ENCODE measurements at places on chromosomes 11 and 22. TPM values are rescaled to one million over a fixed set of nuclear protein-coding genes. Genes with fewer than 3 reads are reported as not detected.

PKDREJ gene
- total RNA-seq = not detected

GRCh38 chr11:14622223-14622954 is 21.2 kb upstream of the PDE3B start:
- no peak for DNase-seq

GRCh38 chr11:12719221-12719620 is 45.0 kb downstream of the TEAD1 start:
- DNase-seq = no peak

DNA sequence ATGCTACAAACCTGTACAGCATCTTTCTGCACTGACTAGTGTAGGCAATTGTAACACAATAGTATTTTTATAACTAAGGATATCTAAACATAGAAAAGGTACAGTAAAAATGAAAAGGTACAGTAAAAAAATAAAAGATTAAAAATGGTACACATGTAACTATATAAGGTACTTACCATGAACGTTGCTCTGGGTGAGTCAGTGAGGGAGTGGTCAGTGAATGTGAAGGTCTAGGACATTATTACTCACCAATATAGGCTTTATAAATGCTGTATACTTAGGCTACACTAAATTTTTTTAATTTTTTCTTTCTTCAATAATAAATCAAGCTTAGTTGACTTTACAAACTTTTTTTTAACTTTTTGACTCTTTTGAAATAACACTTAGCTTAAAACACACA is 59.9 kb downstream of the EIF3M start:
- DNase-seq = no peak

DNA sequence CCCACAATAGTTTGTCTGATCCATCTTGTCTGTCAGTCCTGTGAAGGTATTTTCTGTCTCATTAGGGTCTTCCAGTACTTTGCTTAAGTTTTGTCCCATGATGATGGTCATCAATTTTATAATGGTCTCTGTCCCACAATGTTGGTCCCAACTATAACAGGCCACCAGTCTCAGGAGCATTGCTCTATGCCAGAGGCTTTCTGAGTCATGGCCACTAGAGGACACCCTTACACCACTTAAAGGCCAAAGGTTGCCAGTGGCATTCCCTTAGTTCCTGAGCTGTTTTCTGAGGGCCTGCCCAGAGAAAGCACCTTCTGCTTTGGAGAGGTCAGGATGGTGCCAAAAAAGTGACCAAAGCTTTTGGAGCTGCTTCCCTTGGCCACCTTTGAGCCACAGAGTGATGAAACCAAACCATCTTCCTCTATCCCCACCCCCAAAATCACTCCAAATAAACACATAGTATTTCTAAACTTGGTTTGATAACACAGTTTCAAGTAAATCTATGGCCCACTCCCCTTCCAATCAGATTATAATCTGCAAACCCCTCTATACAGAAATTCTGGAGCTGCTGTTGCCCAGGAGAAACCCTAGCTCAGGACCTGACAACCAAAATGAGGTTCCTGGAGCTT is 19.3 kb downstream of the EIF3F start:
- DNase-seq = peak; percentile 71

GRCh38 chr11:118881228-118881627 is 2.5 kb upstream of the CXCR5 start:
- no peak for DNase-seq
